Activated T-helper 1 cell treated with Interleukin-2 at 50 U/mL for 16 hours (primary cell): ENCODE measurements at places on chromosomes 11 and 22.

DNA sequence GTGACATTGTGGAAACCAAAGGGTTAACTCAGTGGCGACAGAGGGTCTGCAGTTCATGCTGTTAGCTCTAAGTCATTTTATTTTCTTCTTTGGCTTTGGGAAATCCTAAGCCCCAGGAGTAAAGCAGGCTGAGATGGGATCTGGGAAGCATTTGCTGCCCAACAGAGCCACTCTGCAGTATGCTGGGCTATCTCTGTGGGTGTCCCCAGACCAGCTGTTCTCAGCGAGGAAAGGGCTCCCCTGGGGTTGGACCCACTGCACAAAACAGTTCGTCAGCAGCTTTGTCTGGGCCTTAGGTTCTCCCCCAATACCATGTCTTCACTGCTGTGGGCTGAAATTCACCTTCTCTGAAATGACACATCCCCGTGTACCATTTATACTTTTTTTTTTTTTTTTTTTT is 34.0 kb downstream of the KREMEN1 start:
- DNase-seq: no peak

- peak; percentile 33 for DNase-seq
Measured at GRCh38 chr11:62171261-62171723, 18.7 kb upstream of the SCGB1D1 start.

DNA sequence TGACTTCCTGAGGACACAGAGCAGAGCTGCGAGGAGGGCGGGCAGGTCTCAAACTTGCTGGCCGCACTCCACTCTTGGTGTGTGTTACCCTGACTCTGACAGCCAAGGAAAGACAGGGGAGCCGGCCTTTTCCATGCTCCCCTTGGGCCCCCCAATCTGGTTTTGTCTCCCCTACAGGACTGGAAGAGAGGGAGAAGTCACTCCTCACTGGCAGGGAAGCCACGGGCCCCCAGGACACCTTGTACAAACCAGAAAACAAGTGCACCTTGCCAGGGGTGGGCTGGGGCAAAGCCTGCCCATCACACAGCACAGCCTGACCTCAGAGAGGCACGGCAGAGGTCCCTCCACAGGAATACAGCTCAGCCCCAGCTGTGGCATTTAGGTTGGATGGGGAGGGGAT is 20.2 kb downstream of the CBX7 start:
- no peak for DNase-seq

GRCh38 chr22:36492109-36492508 is 10.7 kb upstream of the TXN2 start:
- DNase-seq: no peak

GRCh38 chr11:78033040-78033439 is 10.0 kb upstream of the KCTD14 start:
- DNase-seq: no peak

GRCh38 chr11:112412383-112412782 is 151.7 kb upstream of the PLET1 start:
- no peak for DNase-seq

DNA sequence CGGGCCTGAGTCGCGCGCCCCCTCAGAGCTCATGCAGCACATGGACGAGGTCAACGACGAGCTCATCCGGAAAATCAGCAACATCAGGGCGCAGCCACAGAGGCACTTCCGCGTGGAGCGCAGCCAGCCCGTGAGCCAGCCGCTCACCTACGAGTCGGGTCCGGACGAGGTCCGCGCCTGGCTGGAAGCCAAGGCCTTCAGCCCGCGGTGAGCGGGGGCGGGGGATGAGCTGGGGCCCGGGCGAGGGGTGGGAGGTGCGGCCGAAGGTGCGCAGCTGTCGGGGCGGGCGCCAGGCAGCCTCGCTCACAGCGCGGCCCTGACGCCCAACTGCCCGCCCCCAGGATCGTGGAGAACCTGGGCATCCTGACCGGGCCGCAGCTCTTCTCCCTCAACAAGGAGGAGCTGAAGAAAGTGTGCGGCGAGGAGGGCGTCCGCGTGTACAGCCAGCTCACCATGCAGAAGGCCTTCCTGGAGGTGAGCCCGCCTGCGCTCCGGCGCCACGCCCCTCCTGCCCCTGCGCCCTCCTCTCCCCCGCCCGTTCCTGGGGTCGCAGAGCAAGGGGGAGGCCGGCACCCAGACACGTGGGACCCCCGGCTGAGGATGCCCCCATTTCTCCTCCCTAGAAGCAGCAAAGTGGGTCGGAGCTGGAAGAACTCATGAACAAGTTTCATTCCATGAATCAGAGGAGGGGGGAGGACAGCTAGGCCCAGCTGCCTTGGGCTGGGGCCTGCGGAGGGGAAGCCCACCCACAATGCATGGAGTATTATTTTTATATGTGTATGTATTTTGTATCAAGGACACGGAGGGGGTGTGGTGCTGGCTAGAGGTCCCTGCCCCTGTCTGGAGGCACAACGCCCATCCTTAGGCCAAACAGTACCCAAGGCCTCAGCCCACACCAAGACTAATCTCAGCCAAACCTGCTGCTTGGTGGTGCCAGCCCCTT is 20.5 kb downstream of the EPS8L2 start:
- peak; percentile 34 for DNase-seq

GRCh38 chr11:130832566-130833425 is 83.5 kb downstream of the SNX19 start:
- DNase-seq: no peak

DNA sequence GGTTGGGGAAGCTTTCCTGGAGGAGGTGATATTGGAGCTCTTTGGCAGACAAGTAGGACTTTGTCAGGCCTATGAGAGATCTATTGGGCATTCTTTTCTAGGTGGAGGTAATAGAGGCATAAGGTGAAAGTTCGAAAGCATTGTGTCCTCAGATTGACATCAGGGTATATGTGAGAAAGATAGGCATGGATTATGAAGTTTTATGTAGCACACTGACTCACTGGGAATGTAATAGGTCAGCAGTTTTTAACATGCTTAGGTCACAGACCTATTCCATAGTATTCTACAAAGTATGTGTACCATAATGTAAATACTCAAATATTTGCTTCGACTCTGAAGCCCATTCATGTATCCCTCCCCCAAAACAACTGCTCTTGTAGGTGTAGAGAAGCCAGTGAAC is 11.8 kb downstream of the HIKESHI start:
- DNase-seq: no peak

- no peak for DNase-seq
Measured at GRCh38 chr11:85835729-85836128, 19.5 kb upstream of the CCDC83 start.

GRCh38 chr11:70471254-70471653 is 72.9 kb downstream of the CTTN start:
- no peak for DNase-seq

- no peak for DNase-seq
Measured at GRCh38 chr11:134258577-134258976, 5.2 kb downstream of the ACAD8 start.

- no peak for DNase-seq
Measured at GRCh38 chr22:43343670-43344519, 723 bp upstream of the SCUBE1 start.

DNA sequence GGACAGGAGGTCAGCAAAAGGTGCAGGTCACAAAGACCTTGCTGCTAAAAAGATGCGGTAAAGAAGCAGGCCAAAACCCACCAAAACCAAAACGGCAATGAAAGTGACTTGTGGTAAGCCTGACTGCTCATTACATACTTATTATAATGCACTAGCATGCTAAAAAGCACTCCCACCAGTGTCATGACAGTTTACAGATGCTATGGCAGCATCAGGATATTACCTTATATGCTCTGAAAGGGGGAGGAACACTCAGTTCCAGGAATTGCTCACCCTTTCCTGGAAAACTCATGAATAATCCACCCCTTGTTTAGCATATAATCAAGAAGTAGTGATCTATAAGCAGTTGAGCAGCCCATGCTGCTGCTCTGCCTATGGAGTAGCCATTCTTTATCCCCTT is 45.2 kb upstream of the SLC5A12 start:
- no peak for DNase-seq
